Tibial nerve (tissue), 4 donors: ENCODE measurements at places on chromosomes 4 and X.

DNA sequence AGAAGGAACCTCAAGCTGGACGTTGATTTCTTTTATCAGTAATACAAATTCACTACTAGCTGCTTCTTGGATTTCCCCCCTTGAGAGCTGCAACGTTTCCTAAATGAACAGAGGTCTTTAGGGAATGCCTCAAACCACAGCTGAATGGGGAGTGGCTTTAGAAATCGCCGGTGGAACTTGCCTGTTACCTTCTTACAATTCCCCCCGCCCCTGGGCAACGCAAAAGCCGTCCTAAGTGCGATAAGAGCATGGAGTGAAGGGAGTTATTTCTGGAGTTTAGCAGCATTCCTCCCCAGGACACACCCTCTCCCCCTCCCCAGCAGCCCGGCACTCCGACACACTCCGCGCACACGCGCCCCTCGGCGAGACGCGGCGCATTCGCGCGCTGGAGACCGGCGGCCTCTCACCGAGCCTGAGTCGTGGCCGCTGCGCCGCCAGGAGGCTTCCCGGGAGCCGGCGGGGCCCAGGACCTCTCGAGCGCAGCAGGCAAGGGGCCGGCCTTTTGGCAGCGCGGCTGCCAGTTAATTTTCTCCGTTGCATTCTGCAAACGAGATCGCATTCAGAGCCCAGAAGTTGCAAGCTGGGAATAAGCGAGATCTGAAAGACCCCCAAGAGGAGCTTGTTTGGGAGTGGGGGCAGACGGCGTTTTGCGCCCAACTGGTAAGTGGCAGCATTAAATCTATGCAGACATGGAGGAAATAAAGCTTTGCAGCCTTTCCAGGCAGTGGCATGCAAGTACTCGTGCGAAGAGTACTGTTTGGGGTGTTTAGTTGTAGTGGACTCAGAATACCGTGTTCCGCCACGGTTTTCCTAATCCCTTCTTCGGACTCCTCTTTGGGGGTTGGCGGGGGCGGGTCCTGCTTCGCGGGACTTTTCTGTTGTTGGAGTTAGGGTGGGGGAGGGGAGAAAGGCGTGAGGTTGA lies 134.7 kb downstream of the PALLD start:
- no peak for DNase-seq

DNA sequence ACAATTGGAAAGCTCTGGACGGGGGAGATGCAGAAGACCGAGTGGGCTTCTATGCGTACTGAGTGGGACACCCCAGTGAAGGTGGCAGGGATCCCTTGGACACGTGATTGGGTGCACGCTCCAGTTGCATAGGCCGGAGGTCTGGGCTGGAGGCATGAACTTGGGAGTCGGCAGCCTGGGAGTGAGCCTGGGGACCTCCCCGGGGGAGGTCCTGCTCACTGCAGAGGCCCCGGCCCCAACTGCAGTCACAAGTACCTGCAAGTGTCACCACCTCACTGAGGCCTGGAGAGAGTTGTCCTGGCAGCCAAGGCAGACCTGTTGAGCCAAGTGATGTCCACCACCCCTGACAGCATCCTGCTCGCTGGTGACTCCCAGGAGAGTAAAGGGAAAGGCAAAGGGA lies 49.3 kb upstream of the HMX1 start:
- no peak for DNase-seq

GRCh38 chrX:119573840-119574393 lies 446 bp upstream of the UBE2A start:
- peak; percentile 7 for DNase-seq

DNA sequence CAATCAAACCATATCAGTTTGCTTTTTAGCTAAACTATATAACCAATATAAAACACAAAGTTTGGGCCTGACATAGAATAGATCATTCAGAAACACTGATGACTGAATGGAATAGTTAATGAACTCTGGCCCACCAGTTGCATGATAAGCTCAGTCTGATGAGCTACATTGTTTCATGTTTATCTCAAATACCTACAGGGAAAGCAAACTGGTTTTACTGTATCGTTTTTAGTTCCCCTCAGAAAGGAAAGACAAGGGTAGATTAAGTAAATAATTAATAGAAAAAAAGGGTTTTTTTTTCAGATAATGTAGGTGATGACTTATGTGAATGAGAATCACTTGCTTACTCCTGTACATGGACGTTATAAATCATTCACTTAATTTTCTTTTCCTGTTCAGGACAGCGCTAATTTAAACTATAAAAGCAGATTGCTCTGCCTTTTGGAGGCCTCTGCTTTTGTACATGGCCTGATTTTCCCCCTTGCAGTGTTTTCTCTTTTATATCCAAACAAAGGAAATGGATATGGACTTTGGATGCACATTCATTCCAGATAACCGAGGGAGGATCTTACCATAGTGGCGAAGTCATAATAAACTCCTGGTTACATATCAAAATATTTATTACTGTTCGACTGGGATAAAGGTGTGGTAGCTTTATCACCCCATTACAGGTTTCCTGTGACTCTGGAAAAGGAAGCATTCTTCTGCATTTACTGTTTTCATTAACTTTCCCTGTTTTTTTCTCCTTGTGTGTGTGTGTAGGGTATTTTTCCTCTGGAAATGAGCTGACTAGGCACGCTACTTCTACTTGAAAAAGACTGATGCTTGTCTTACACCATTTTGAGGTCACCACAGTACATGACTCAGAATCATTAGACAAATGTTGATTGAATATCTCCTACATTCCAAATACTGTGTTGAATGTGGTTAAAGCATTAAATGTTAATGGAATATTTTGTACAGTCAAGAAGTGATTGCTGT lies 373.1 kb upstream of the HS3ST1 start:
- no peak for DNase-seq

- DNase-seq = no peak
These were observed 134.6 kb downstream of the ARSF start for GRCh38 chrX:3175659-3176438.

GRCh38 chr4:6441202-6441582 lies 31.2 kb downstream of the PPP2R2C start:
- DNase-seq = no peak
